ENCODE measurements at places on chromosomes 6 and 20.

- no peak for DNase-seq
Observed at GRCh38 chr20:10643560-10643873, 30.3 kb downstream of the JAG1 start.

GRCh38 chr6:136521427-136521826 is 28.8 kb downstream of the MAP7 start:
- no peak for DNase-seq

- DNase-seq: no peak
Observed at GRCh38 chr6:37695857-37696219, 1.8 kb downstream of the MDGA1 start.

GRCh38 chr20:17457079-17457478 is 74.1 kb downstream of the BFSP1 start:
- no peak for DNase-seq

Data from effector memory CD4-positive, alpha-beta T cell (primary cell).